A549 treated with CORT108297 at 1 μM for 4 hours (cell line): ENCODE measurements at places on chromosomes 7 and 10. TPM values are rescaled to one million over a fixed set of nuclear protein-coding genes. Genes with fewer than 3 reads are reported as not detected.

The INA gene
- 22.8 to 31.4 TPM (median 25.0 TPM) in 5 replicates for total RNA-seq

The NUTM2E gene
- total RNA-seq: 0.27 to 0.53 TPM (median 0.36 TPM) in 5 replicates

The MET gene
- 72.3 to 102 TPM (median 90.9 TPM) in 5 replicates for total RNA-seq

The CYP2E1 gene
- 0.14 to 0.39 TPM (median 0.25 TPM) in 5 replicates for total RNA-seq

The TRIP6 gene
- 44.2 to 63.5 TPM (median 57.8 TPM) in 5 replicates for total RNA-seq

The VAX1 gene
- total RNA-seq: 1.0 to 1.9 TPM (median 1.6 TPM) in 5 replicates

The UNCX gene
- 0.03 to 0.22 TPM (median 0.06 TPM) in 4 of 5 replicates, not detected in the other for total RNA-seq

The CH25H gene
- 0.06 to 0.07 TPM (median 0.07 TPM) in 3 of 5 replicates, not detected in the others for total RNA-seq

The LYZL1 gene
- not detected in 5 replicates for total RNA-seq

The SLC16A9 gene
- 0.06 to 0.09 TPM (median 0.07 TPM) in 5 replicates for total RNA-seq

The VWDE gene
- 0.39 to 0.63 TPM (median 0.53 TPM) in 5 replicates for total RNA-seq

The AKR1C2 gene
- total RNA-seq: 3,197 to 4,175 TPM (median 3,355 TPM) in 5 replicates

The PAX2 gene
- total RNA-seq: 0.09 to 0.30 TPM (median 0.19 TPM) in 5 replicates

The CHCHD3 gene
- total RNA-seq: 76.5 to 99.7 TPM (median 78.2 TPM) in 5 replicates

The VSTM4 gene
- 0.30 to 0.60 TPM (median 0.42 TPM) in 5 replicates for total RNA-seq

The FZD8 gene
- total RNA-seq: 4.7 to 8.2 TPM (median 6.6 TPM) in 5 replicates

The UCN3 gene
- not detected in 5 replicates for total RNA-seq

The MAT1A gene
- 0.02 to 0.03 TPM in 2 of 5 replicates, not detected in the others for total RNA-seq

The ITPRID1 gene
- not detected in 5 replicates for total RNA-seq

The CALHM3 gene
- 0.45 to 0.74 TPM (median 0.49 TPM) in 5 replicates for total RNA-seq

The SRRM3 gene
- total RNA-seq: 6.3 to 10.0 TPM (median 8.5 TPM) in 5 replicates

The MMP21 gene
- total RNA-seq: 0.04 to 0.06 TPM in 2 of 5 replicates, not detected in the others

The MPP7 gene
- total RNA-seq: 0.07 to 0.15 TPM (median 0.11 TPM) in 5 replicates

The ACSM6 gene
- not detected in 5 replicates for total RNA-seq

The FAM221A gene
- total RNA-seq: 0.24 to 0.63 TPM (median 0.39 TPM) in 5 replicates

The MEIG1 gene
- total RNA-seq: 0.57 to 1.3 TPM (median 0.92 TPM) in 5 replicates

The ASB15 gene
- total RNA-seq: not detected in 5 replicates

The MYL10 gene
- total RNA-seq: not detected in 5 replicates

The PPP1R17 gene
- total RNA-seq: not detected in 5 replicates

The MXI1 gene
- total RNA-seq: 5.6 to 7.4 TPM (median 6.4 TPM) in 5 replicates

The ADRB1 gene
- total RNA-seq: 0.59 to 0.94 TPM (median 0.78 TPM) in 5 replicates

The SFTPD gene
- 0.23 to 0.66 TPM (median 0.31 TPM) in 4 of 5 replicates, not detected in the other for total RNA-seq

The SORBS1 gene
- total RNA-seq: 0.36 to 0.69 TPM (median 0.47 TPM) in 5 replicates

The PPP1R3C gene
- 17.2 to 22.9 TPM (median 20.4 TPM) in 5 replicates for total RNA-seq

The ALDH18A1 gene
- 46.7 to 54.6 TPM (median 49.3 TPM) in 5 replicates for total RNA-seq

The GJC3 gene
- total RNA-seq: 0.09 to 0.22 TPM (median 0.10 TPM) in 3 of 5 replicates, not detected in the others

The OPN4 gene
- total RNA-seq: not detected in 5 replicates

The C10orf62 gene
- total RNA-seq: 0.10 TPM in 1 of 5 replicates, not detected in the others

The NME8 gene
- not detected in 5 replicates for total RNA-seq

The PHYHIPL gene
- 0.18 to 0.39 TPM (median 0.31 TPM) in 5 replicates for total RNA-seq

The STOX1 gene
- 0.61 to 0.87 TPM (median 0.68 TPM) in 5 replicates for total RNA-seq

The AOC1 gene
- not detected in 5 replicates for total RNA-seq

The PTF1A gene
- total RNA-seq: not detected in 5 replicates

The CFAP46 gene
- 1.0 to 1.9 TPM (median 1.5 TPM) in 5 replicates for total RNA-seq

The TLX1 gene
- total RNA-seq: 0.05 to 0.06 TPM in 2 of 5 replicates, not detected in the others

The GTF2IRD2 gene
- 4.1 to 7.1 TPM (median 6.2 TPM) in 5 replicates for total RNA-seq

The SGCE gene
- total RNA-seq: 48.6 to 53.6 TPM (median 52.4 TPM) in 5 replicates

The SLC29A4 gene
- 9.9 to 16.3 TPM (median 14.1 TPM) in 5 replicates for total RNA-seq

The DENND2A gene
- total RNA-seq: 0.23 to 0.44 TPM (median 0.33 TPM) in 5 replicates

The SYT15 gene
- total RNA-seq: 2.6 to 3.5 TPM (median 2.9 TPM) in 5 replicates

The DNAJC12 gene
- 55.1 to 79.5 TPM (median 64.3 TPM) in 5 replicates for total RNA-seq

The CDC14C gene
- total RNA-seq: not detected in 5 replicates

The CTNNA3 gene
- not detected in 5 replicates for total RNA-seq

The NEUROG3 gene
- total RNA-seq: not detected in 5 replicates

The HIP1 gene
- 14.0 to 20.4 TPM (median 19.3 TPM) in 5 replicates for total RNA-seq

The ELN gene
- 0.05 to 0.13 TPM (median 0.08 TPM) in 5 replicates for total RNA-seq
